ENCODE measurements at places on chromosomes 12 and 14.

DNA sequence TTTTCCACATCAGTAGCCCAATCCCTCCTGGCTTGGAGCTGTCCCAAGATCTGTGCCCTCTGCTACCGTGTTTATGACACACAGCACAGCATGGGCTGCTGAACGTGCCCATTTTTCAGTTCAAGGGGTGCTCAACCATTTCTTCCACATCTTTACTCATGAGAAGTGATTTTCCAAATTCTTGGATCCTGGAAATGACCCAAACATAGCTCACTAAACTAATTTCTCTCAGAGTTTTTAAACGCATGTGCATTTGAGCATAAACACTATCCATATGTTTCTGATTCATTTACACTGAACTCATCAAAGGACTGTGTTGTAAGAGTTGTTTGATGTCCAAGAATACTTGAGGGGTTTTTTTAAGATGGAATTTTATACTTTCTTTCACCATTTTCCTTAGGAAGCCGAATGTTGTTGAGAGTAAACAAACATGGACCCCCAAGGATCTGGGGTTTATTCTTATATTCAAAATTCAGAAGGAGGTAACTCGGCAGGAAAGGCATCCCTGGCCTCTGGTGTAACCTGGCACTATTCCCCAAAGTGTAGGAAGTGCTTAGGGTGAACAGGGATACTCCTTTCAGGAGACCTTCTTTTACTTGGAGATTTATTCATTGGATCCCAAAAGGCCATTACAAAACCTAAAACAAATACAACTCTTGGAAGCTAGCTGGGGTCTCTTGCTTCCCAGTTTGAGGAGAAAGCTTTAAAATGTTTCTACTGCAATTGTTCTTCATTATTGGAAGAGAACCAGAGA is 215.0 kb downstream of the BMP4 start:
- DNase-seq, result no peak

DNA sequence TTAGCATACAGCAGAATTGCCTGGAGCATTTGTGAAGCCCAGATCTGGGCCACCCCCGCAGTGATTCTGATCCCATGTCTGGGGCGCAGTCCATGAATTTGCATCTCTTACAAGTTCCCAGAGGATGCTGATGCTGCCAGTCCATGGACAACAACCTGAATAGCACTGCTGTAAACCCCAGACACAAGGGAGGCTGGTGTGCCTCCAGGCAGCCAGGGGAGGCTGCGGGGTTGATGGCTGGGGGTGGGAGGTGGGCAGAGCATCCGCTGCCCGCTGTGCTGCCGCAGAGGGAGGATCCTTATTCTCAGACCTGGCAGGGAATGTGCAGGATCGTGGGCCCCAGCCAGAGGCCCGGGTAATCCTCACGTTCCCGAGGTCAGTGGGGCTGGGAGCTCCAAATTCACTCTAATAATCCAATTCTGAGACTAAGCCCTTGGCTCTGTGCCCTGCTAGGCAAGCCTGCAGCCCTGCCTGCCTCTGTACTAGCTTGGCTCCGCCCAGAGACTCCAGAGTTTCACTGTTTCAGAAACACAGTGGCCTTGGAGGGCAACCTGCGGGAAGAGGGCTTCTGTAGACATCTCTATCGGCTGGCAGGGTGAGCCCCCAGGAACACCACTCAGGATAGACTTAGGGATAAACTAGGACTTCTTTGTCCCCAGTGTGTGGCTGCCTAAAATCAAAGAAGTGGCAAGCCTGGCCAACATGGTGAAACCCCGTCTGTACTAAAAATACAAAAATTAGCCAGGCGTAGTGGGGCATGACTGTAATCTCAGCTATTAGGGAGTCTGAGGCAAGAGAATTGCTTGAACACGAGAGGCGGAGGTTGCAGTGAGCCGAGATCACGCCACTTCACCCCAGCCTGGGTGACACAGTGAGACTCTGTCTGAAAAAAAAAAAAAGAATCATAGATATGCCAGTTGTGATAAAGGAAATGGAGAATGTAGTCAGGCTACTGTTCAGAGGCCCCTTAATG is 17.8 kb upstream of the MLEC start:
- no peak for DNase-seq

GRCh38 chr12:106300761-106301160 is 1.8 kb upstream of the TCP11L2 start:
- DNase-seq, result no peak

DNA sequence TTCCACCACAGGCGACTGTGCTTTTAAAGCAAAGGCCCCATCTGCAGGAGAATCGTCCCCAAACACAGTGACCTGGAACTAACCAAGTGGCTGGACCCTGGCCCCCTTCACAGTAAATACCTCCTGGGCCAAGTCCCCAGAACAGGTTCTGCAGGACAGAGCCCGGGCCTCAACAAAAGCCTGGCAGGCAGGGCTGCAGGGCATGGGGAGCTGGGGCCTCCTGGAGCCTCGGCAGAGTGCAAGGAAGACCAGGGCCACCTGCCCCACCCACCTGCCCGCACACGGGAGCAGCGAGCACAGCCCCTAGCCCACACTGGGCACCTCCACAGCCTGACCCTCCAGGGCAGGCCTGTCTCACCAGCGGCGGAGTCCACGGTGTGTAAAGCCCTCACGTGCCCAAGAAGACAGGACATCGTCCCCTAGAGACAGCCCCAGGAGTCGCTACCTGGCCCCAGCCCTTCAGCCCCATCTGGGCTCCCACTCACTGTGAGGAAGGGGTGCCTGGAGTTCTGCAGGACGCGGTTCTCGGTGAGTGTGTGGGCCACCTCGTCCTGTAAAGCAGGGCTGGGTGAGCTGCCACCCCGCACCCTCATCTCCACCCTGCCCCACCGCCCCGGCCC is 21.0 kb downstream of the AKT1 start:
- no peak for DNase-seq

DNA sequence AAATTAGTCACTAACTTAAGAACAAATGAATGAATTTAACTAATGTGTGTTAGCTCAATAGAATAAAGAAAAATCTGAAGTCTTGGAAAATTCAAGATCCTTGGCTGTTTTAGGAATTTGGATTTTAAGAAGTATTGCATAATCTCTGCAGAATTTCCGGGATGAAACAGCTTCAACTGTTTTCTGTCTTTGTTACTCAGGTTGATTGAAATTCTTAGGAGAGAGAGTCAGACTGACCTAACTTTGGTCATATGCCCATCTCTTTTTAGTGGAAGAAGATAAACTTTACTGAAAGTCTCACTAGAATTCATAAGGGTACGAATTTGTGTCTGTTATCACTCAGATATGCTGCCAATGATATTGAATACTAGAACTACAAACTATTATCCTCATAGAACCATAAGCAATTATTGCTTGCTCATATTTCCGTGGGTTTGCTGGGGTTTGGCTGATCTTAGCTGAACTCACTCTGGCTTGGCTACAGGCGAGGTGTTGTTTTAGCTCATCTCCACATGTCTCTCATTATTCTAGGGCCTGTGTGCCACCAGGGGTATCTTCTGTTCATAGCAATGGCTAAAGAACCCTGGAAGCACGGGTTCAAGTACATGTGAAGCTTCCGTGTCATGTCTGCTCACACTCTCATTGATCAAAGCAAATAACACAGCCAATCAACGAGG is 257.4 kb upstream of the NOVA1 start:
- no peak for DNase-seq

DNA sequence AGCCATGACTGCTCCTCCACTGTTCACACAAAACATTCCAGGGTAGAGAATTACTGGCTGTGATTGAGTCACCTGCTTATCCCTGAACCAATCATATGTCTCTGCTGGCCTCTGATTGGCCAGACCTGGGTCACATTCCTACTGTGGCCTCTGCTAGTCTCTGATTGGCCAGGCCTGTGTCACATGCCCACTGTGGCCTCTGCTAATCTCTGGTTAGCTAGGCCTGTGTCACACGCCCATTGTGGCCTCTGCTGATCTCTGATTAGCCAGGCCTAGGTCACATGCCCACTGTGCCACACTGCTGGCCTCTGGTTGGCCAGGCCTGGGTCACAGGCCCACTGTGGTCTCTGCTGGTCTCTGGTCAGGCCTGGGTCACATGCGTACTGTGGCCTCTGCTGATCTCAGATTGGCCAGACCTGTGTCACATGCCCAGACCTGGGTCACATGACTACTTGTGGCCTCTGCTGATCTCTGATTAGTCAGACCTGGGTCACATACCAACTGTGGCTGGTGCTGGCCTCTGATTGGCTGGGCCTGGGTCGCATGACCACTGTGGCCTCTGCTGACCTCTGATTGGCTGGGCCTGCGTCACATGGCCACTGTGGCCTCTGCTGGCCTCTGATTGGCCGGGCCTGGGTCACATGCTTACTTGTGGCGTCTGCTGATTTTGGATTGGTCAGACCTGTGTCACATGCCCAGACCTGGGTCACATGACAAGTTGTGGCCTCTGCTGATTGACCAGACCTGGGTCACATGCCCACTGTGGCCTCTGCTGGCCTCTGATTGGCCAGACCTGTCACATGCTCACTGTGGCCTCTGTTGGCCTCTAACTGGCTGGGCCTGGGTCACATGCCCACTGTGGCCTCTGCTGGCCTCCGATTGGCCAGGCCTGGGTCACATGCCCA is 251.6 kb downstream of the SLC15A4 start:
- no peak for DNase-seq

DNA sequence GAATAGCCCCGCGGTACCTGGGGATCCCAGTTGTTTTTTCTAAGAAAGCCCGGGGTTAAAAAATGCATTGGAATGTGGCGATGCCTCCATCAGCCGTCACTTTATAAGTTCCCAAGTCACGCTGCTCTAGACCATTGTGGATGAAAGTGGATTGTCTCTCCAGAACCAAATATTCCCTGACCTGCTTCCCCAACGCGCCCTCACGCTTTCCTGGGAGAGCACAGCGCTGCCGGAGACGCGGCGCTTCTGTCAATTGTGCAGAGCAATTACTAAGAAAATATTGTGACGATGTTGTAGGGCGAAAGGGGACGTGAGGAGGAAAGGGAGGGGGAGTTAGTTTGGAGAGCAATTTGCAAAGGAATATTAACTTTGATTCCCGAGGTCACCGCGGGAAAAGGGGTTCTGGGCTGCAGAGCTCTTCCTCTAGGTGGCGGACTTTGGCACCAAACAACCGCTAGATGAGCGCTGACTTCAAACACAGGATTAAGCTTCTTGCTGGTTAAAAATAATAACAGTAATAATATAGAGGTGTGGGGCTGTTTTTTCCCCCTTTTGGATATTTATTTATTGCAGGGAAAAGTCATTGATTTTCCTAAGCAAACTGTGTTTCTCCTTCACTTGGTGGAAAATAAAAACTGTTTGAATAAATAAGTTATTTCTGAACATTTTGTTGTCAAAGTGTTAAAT is 9.6 kb upstream of the FOXG1 start:
- DNase-seq, result peak; percentile 24

GRCh38 chr14:74763803-74764531 is 851 bp downstream of the YLPM1 start:
- DNase-seq, result no peak

DNA sequence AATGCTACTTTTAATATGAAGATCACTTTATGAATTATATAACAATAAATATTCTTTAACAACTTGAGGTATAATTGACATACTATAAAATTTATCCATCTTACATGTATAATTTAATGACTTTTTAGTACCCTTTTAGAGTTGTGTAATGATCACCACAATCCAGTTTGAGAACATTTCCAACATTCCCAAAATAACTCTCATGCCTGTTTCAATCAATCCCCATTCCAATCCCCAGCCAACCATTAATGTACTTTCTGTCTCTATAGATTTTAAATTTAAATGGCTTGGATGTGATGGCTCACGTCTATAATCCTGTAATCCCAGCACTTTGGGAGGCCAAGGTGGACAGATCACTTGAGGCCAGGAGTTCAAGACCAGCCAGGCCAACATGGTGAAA is 23.5 kb upstream of the FRMD6 start:
- DNase-seq, result no peak

DNA sequence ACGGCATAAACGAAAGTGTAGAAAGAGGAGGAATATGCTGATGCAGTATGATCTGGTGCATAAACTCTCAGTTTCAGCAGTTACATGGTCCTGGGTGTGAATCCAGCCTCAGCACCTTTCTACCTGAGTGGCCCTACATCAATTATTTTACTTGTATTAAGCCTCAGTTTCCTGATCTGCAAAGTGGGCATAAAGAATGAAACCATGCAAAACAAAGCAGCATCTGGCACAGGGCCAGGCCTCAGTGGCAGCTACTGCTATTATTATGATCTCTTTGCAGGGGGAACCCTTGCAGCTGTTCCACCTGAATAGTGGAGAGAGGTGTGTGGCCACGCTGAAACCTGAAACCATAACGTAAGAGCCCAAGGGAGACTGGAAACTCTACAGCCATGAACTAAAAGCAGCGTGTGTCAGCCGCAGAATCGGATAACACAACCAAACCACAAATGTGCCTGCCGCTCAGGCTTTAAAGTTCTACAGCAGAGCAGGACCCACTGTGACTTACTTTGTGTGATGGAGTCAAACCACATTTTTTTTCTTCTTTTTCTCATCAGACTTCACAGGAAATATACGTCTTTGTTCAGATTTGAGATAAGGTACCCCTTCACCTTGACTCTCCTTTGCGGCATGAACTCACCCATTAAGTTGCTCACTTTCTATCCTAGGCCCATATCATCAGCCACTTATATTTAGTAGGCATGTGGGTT is 29.2 kb upstream of the FOS start:
- DNase-seq, result no peak

GRCh38 chr12:91361864-91362263 is 179.2 kb upstream of the DCN start:
- peak; percentile 26 for DNase-seq

- no peak for DNase-seq
Observed at GRCh38 chr12:22634883-22635282, 9.9 kb downstream of the ETNK1 start.

GRCh38 chr14:72064501-72064900 is 132.3 kb downstream of the RGS6 start:
- no peak for DNase-seq

GRCh38 chr14:101991352-101991751 is 27.0 kb downstream of the DYNC1H1 start:
- no peak for DNase-seq

DNA sequence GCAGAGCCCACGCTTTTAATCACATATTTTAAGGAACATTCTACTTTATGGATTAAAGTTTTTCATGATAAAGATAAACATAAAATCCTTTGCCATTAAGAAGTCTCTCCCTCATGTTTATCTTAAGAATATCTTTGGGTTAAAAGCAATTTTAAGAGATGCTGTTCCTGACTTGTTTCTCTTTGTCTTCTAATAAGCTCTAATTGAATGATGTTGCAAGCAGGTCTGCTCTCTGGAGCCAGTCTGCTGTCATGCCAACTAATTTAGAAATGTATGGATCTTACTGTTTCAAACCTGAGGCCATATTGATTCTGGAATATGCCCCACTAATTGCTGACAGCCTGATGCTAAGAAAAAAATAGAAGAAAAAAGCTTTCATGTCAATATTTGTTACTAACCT is 173.6 kb downstream of the TTC8 start:
- DNase-seq, result no peak

GRCh38 chr12:47481041-47481440 is 224.8 kb downstream of the RPAP3 start:
- no peak for DNase-seq

- DNase-seq, result no peak
Observed at GRCh38 chr14:63747846-63748245, 20.0 kb upstream of the SGPP1 start.

DNA sequence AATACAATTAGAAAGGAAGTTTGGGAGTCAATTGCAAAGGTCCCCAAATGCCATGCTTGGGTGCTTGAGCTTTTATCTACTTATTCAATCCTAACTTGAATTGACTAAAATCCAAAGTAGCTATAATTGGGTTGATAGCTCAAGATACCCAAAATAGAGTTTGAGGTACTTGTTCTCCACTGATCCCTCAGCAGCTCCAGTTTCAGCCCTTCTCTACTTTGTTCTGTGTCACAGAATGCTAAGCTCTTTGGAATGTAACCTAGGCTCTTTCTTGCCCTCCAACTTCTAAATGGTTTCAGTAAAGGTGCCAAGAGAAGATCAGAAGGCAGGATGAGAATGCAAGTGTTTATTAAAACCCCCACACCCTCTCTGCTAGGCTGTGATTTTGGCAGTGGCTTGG is 251.4 kb upstream of the CLEC14A start:
- DNase-seq, result no peak

All from smooth muscle cell of the brain vasculature (primary cell).